ENCODE measurements at places on chromosomes 7 and 10. TPM values are rescaled to one million over a fixed set of nuclear protein-coding genes. Genes with fewer than 3 reads are reported as not detected.

- DNase-seq: peak; percentile 88
- H3K4me3 ChIP-seq: peak overlapping the region; percentile 69
- H3K4me1 ChIP-seq: peaks cover 5% of the 10 kb centered on the region
- H3K27me3 ChIP-seq: no peaks in the 10 kb centered on the region
Measured at GRCh38 chr7:139231513-139232376, 708 bp downstream of the UBN2 start.

- H3K4me3 ChIP-seq: no peak overlapping the region
- no peaks in the 10 kb centered on the region for H3K4me1 ChIP-seq
- no peak overlapping the region for H3K27ac ChIP-seq
- peak; percentile 60 for DNase-seq
- H3K36me3 ChIP-seq: no peaks in the 10 kb centered on the region
- no peaks in the 10 kb centered on the region for H3K27me3 ChIP-seq
Measured at GRCh38 chr10:104735757-104736391, 94.8 kb downstream of the SORCS3 start.

DNA sequence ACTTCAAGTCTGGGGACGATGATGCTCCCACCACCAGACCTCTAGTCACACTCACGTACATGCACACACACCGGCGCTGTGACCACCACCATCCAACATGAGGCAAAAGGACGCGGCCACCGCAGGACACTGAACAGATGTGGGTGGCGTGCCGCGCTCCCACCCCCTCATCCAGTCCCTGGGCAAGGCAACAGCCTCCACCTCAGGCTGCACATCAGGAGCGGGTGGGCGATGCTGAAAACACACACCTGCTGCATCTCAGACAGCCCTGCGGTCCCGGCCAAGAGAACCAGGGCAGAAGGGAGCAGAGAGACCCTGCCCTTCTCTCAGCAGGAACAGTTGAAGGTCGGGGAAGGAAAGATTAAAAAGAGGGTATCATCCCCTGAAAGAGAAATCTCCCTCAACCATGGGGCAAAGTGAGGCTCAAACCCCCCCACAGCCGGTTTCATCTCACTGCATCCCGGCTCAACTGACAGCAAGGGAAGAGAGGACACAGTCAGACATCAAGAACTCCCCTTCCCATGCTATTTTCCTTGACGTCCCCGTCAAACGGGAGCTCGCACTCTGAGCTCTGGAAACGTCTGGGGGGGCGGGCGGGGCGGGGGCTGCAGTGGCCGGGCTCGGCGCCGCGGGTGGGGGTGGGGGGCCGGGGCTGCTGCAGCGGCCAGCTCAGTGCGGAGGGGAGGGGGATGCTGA lies 1.1 kb downstream of the CAMK2G start:
- peak overlapping the region; percentile 91 for H3K27ac ChIP-seq
- H3K27me3 ChIP-seq: no peaks in the 10 kb centered on the region
- peaks cover 50% of the 10 kb centered on the region for H3K4me1 ChIP-seq
- peak overlapping the region; percentile 94 for H3K4me3 ChIP-seq
- no peak for DNase-seq
- H3K36me3 ChIP-seq: peaks cover 19% of the 10 kb centered on the region

DNA sequence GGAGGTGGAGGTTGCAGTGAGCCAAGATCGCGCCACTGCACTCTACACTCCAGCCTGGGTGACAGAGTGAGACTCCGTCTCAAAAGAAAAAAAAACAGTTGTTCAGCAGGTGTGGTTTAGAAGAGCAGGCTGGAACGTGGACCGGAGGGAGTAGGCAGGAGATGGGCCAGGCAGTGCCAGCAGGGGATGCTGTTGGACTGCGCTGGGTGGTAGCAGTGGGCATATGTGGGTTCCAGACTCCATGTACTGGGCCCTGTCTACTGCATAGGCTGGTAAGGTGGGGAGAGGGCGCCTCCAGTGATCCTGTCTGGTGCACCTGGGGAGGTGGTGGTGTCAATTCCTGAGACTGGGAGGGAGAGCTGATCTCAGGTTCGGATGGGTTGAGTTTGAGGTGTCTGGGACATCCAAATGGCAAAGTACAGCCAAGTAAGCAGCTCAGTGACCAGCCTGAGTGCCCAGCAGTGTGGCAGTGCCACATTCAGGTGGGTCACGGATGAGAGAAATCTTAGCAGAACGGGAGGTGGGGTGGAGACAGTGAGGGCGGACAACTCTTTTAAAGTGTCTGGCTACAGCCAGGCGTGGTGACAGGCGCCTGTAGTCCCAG lies 25.9 kb downstream of the SFXN4 start:
- H3K4me1 ChIP-seq: peaks cover 3% of the 10 kb centered on the region
- peak; percentile 63 for DNase-seq
- no peak overlapping the region for H3K27ac ChIP-seq
- H3K4me3 ChIP-seq: no peak overlapping the region
- H3K27me3 ChIP-seq: no peaks in the 10 kb centered on the region

DNA sequence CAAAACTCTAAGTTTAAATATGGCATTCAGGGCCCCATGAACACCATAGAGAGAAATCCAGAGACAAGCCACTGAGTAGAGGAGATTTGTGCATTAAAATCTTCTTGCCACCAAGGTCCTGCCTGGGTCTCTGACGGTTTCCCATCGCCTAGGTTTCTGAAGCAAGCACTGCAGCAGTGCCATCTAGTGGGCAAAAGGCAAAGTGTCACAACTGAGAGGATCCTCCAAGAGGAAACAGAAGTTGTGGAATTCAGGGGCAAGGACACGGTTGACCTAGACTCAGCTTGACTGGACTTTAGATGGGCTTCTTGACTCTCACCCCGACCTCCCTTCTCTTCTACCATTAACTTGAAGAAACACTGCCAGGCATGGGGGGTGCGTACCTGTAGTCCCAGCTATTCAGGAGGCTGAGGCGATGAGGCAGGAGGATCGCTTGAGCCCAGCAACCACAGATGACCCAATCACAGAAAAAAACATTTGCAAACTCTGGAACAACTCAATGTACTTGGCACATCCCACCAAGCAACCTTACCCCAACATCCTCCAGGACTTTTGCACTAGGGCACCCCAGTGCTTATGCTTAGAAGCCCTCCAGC lies 604.1 kb downstream of the GALNT17 start:
- H3K27ac ChIP-seq: no peak overlapping the region
- peak; percentile 51 for DNase-seq
- H3K4me1 ChIP-seq: no peaks in the 10 kb centered on the region
- no peak overlapping the region for H3K4me3 ChIP-seq
- no peaks in the 10 kb centered on the region for H3K27me3 ChIP-seq

GRCh38 chr7:69739190-69739589 lies 140.9 kb downstream of the AUTS2 start:
- peaks cover 10% of the 10 kb centered on the region for H3K4me1 ChIP-seq
- H3K27me3 ChIP-seq: no peaks in the 10 kb centered on the region
- no peak overlapping the region for H3K27ac ChIP-seq

- no peak for DNase-seq
- no peak overlapping the region for H3K27ac ChIP-seq
- no peaks in the 10 kb centered on the region for H3K27me3 ChIP-seq
- peaks cover 23% of the 10 kb centered on the region for H3K36me3 ChIP-seq
- no peak overlapping the region for H3K4me3 ChIP-seq
Measured at GRCh38 chr10:86450806-86451603, 70.6 kb downstream of the WAPL start.

- H3K27me3 ChIP-seq: peaks cover 12% of the 10 kb centered on the region
- no peak overlapping the region for H3K4me3 ChIP-seq
- peaks cover 14% of the 10 kb centered on the region for H3K4me1 ChIP-seq
- no peaks in the 10 kb centered on the region for H3K36me3 ChIP-seq
- DNase-seq: no peak
- no peak overlapping the region for H3K27ac ChIP-seq
Measured at GRCh38 chr7:128104108-128104742, 73.0 kb upstream of the LRRC4 start.

- DNase-seq: no peak
- H3K27me3 ChIP-seq: no peaks in the 10 kb centered on the region
- H3K27ac ChIP-seq: no peak overlapping the region
- H3K4me1 ChIP-seq: no peaks in the 10 kb centered on the region
Measured at GRCh38 chr10:23338886-23339285, 5.7 kb downstream of the C10orf67 start.

DNA sequence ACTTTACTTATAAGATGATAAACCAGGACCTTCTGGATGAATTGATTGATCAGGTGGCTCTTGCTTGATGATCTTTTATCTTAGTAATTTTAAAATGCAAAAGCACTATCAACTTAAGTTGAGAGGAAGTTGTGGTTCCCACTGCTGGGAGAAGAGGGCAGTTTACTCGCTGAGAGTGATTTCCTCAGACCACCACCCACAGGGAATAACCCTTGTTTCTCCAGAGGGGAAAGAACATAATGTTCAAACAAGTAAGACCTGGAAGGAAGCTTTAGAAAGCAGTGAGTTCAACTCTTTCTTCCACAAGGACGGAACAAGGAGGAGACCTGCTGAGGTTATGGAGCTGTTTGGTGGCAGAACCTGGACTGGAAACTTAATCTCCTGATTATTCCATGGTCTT lies 138.7 kb downstream of the FAM204A start:
- H3K36me3 ChIP-seq: no peaks in the 10 kb centered on the region
- no peaks in the 10 kb centered on the region for H3K27me3 ChIP-seq
- H3K4me1 ChIP-seq: no peaks in the 10 kb centered on the region
- H3K27ac ChIP-seq: no peak overlapping the region
- H3K4me3 ChIP-seq: no peak overlapping the region
- DNase-seq: no peak

DNA sequence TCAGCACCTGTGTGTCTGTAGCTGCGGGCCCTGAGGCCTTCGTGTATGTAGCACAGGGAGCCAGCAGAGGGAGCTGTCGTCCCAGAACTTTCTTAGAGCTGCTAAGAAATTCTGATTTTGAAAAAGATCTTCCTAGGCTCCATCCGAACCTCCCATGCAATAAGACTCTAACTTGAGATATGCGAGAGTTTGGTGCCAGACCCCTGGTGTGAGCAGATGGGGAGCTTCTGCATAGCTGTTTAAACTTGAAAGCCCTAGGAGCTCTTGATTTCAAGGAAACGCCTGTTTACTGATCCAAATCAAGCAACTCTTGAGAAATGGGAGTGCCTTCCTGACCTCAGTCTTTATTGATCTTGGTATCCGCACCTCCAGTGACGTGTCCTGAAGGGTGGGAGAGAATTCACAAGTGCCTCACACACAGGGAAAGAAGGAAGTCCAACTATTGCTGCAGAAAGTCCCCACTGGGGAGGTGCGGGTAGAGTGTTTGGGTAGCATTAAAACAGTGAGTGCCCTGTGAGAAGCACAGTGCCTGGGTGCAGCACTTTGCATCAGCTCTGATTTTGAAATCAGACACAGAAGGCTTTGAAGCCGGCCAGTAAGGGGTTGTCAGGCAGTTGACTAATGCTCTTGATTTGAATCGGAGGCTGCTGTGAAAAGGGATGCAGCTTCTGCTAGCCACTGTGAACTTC lies 66.4 kb upstream of the STRIP2 start:
- peaks cover 3% of the 10 kb centered on the region for H3K27me3 ChIP-seq
- peak overlapping the region; percentile 79 for H3K27ac ChIP-seq
- H3K4me3 ChIP-seq: peak overlapping the region; percentile 46
- H3K36me3 ChIP-seq: no peaks in the 10 kb centered on the region

GRCh38 chr10:119502209-119502608 lies 40.3 kb downstream of the RGS10 start:
- H3K27me3 ChIP-seq: no peaks in the 10 kb centered on the region
- H3K4me1 ChIP-seq: peaks cover 5% of the 10 kb centered on the region
- no peak overlapping the region for H3K4me3 ChIP-seq
- no peaks in the 10 kb centered on the region for H3K36me3 ChIP-seq
- H3K27ac ChIP-seq: no peak overlapping the region
- no peak for DNase-seq

DNA sequence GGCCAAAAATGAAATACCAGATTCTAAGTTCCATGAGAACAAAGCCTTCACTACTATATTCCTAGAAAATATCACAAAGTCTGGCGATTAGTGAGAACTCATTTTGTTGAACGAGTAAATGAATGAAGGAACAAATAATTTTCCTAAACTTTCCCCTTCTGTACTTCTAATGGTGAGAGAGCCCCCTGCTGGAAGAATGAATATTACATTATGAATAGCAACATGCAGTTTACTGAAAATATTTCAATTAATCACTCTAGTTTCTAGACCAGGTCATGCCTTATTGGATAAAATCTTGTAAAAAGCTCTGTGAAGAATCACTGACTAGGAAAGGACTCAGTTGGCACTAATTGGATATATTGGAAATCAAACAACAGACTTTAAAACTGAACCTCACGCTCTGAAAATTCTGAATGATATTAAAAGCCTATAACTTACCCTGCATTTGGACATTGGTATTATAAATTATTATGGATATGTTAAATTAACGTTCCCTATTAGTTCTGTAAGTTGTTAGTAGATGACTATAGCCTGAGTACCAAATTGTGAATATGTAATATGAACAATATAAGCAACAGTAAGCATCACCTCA lies 32.4 kb upstream of the MTPN start:
- DNase-seq: no peak
- H3K27me3 ChIP-seq: no peaks in the 10 kb centered on the region
- no peaks in the 10 kb centered on the region for H3K36me3 ChIP-seq
- H3K27ac ChIP-seq: no peak overlapping the region
- no peaks in the 10 kb centered on the region for H3K4me1 ChIP-seq

The CDC14C gene
- total RNA-seq: not detected

The TRIM24 gene
- total RNA-seq: 27.1 TPM

The PDAP1 gene
- total RNA-seq: 69.5 TPM

The TFR2 gene
- total RNA-seq: 0.20 TPM

The DRGX gene
- total RNA-seq: not detected

The RPP30 gene
- 25.0 TPM for total RNA-seq

The TACR2 gene
- total RNA-seq: 1.4 TPM

The FBXO24 gene
- total RNA-seq: not detected

The POLR2J3 gene
- total RNA-seq: 17.2 TPM

The SP8 gene
- not detected for total RNA-seq

The CTNNA3 gene
- total RNA-seq: not detected

The TNKS2 gene
- total RNA-seq: 25.2 TPM

Measured in upper lobe of left lung (tissue), 6 donors.